Iris pigment epithelial cell (primary cell): ENCODE measurements at places on chromosomes 2 and 18.

GRCh38 chr2:235599596-235600338, 105.9 kb downstream of the AGAP1 start:
- DNase-seq = no peak

DNA sequence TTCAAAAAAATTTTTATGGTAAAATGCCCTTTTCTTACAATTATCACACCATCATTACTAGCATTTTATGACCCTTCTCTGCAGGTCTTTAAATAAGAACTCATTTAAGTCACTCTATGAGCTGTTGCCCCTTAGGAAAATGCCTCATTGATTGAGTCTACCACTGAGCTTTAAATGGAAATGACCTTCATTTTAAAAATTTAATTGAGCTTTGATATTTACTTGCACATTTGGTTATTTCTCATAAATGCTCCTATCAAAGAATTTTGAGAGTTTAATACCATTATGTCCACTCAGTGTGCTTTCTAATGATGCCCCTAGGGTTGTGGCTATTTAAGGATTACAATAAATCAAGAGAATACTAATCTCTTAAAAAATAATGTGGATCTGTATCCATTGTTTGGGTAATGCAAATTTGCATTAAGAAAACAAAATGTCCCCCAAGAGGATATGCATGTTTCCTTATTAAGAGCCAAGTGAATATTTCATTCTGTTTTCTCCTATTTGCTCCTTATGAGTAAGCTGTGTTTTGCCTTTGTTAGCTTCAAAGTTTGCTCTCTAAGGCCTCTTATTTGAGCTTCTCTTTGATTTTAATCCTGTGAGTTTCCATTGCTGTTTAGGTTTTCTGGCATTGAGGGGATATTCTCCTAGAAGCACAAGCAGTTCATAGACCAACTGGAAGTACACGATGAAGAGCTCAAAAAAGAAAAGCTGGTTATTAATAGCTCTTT, 69.8 kb downstream of the CERS6 start:
- no peak for DNase-seq

DNA sequence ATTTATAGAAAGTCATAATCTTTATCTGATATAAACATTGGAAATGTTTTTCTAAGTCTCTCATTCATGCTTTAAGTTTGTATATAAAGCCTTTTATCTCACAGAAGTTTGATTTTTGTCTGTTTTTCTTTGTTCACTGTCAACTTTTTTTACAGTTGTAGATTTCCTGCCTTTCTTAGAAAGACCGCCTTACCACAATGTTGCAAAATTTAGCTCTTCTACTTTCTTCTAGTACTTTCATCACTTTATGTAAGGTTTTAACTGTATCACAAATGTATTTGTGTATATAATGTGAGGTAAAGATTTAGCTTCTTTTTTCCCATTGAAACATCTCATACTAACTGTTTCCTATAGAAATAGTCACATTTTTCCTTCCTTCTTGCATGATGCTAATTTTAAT, 136.1 kb downstream of the DNAH6 start:
- no peak for DNase-seq

GRCh38 chr2:191115391-191115790, 35.4 kb downstream of the STAT4 start:
- peak; percentile 9 for DNase-seq

GRCh38 chr2:231820786-231821303, 34.6 kb downstream of the COPS7B start:
- DNase-seq = no peak

DNA sequence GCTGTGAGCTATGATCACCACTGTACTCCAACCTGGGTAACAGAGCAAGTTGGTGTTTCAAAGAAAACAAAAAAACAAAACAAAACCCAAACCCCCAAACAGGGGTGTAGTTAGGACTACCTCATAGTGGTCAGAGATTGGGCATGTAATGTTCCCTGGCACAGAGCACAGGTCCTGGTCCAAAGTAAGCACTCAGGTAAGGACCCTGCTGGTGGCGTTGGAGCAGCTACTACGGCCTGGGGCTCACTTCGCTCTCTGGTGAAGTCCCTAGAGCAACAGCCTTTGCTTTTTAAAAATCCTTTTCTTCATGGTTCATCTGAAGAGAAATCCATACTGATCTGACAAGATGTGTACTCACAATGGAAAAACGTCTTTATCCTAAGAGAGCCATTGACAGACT, 130.4 kb downstream of the ZNF236 start:
- DNase-seq = no peak

- no peak for DNase-seq
These were observed 305.9 kb upstream of the CCDC68 start for GRCh38 chr18:55265130-55265675.

GRCh38 chr2:120988051-120988699, 252.5 kb downstream of the GLI2 start:
- no peak for DNase-seq

GRCh38 chr2:237190966-237191713, 105.5 kb downstream of the COPS8 start:
- no peak for DNase-seq

- no peak for DNase-seq
These were observed 259.5 kb upstream of the CYRIA start for GRCh38 chr2:16925145-16925544.
